ENCODE measurements at places on chromosomes 1 and 21. TPM values are rescaled to one million over a fixed set of nuclear protein-coding genes. Genes with fewer than 3 reads are reported as not detected.

PADI2 gene
- 0.57 TPM for total RNA-seq

ALX3 gene
- total RNA-seq: not detected

LCE3E gene
- total RNA-seq: not detected

SH3BGR gene
- total RNA-seq: 0.57 TPM

CHIA gene
- total RNA-seq: not detected

S100B gene
- not detected for total RNA-seq
